Activated CD4-positive, alpha-beta T cell treated with anti-CD3 and anti-CD28 coated beads, Interleukin-2, amount 10 ng/mL, durations not matched to agents 7 days and 5 days (primary cell): ENCODE measurements at places on chromosomes 13 and 19. TPM values are rescaled to one million over a fixed set of nuclear protein-coding genes. Genes with fewer than 3 reads are reported as not detected.
A peak's percentile ranks its signal among the peaks of the same experiment; 100 is the strongest.

DNA sequence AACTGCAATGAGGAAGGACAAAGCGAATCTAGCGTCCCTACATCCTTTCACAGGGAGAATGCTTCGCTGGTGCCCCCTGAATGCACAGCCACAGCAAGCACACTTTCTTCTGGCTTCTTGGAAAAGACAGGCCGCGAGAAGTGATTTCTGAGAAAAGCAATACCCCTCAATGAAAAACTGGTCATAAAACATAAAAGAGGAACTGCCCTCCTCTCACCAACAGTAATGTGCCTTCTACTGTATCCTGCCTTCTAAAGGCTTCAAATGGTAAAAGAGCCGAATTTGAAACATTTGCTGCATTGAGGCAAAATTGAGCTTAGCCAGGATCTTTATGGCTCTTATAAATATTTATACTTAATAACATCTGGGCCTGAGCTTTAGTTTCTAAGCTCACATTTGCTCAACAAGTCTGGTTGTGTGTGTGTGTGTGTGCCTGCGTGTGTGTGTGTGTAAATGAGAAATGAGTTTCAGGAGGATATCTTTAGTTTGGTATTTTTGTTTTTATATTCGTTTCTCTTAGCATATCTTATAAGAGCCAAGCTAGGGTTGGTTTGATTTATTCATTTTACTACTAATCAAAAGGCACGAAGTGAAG is 246.1 kb upstream of the MAB21L1 start:
- H3K36me3 ChIP-seq = no peaks in the 10 kb centered on the region
- peaks cover 8% of the 10 kb centered on the region for H3K27me3 ChIP-seq
- no peak for DNase-seq
- H3K4me3 ChIP-seq = no peak overlapping the region

Gene RAB20
- total RNA-seq = 3.2 TPM

DNA sequence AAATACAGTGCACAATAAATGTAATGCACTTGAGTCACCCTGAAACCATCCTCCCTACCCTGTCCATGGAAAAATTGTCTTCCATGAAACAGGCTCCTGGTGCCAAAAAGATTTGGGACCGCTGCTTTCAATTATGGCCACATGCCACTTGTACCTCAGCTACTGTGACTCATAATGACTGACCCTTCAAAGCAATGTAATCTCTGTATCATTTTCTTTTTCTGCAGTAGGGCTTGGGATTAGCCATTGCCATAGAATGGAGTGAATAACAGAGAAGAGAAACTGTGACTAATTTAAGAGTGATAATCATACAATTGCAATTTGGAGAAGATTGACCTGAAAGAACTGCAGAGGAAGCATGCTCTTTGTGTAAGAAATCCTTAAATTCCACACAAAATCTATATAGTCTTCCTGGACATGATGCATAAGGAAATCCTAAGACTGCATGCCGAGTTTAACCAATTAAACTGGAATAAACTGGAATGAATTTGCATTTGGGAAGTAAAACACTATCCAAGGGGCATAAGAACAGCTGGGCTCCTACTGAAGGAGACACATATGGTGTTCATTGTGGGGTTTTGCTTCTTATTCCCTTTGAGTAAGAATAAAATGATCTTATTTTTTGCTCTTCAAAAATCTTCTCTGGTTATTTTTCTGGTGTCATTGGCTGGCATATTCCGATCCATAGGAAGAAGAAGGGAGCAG is 59.5 kb upstream of the SLC7A1 start:
- H3K36me3 ChIP-seq = no peaks in the 10 kb centered on the region
- DNase-seq = no peak
- H3K27ac ChIP-seq = no peak overlapping the region
- no peaks in the 10 kb centered on the region for H3K4me1 ChIP-seq

GRCh38 chr19:50357178-50358100 is 8.0 kb downstream of the NAPSA start:
- peak overlapping the region; percentile 83 for H3K4me3 ChIP-seq
- peak; percentile 91 for DNase-seq
- H3K27me3 ChIP-seq = no peaks in the 10 kb centered on the region

DNA sequence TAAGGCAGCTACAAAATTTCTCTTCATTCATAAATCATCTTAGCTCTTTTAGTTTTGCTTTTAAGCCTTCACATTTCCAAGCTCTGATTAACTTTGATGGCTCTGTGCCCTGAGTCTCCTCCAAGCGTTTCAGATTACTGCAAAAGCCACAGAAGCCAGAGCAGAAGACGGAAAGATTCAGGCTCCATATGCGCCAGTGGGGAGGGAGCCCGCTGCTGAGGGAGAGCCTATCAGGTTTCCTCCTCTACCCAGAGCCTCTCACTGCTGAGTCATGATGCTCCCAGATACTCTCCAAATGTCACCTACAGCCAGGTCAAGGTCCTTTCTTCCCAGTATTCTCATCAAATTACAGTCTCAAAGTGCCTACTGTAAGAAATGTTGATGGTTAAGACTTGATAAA is 193.6 kb downstream of the RAP2A start:
- no peaks in the 10 kb centered on the region for H3K36me3 ChIP-seq
- H3K27me3 ChIP-seq = peaks cover 7% of the 10 kb centered on the region
- no peak for DNase-seq

GRCh38 chr13:33127009-33127551 is 110.9 kb downstream of the KL start:
- H3K4me3 ChIP-seq = no peak overlapping the region
- no peak for DNase-seq
- H3K4me1 ChIP-seq = no peaks in the 10 kb centered on the region
- no peaks in the 10 kb centered on the region for H3K36me3 ChIP-seq
- H3K27ac ChIP-seq = no peak overlapping the region
- no peaks in the 10 kb centered on the region for H3K27me3 ChIP-seq

DNA sequence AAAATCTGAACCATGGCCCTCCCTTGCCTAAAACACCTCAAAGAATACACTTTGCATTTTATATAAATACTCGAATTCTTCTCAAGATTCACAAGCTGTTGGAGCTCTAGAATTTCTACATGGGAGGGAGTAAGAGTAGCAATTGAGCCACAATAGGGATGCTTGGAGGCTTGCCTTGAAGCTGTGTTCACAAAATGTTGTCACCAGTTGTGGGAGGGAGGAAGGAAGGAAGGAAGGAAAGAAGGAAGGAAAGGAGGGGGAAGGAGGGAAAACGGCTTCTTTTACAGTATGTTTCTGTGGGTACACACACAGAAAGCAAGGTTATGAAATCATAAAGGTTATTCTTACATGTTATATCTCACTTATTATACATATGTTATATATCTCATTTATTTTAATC is 128.6 kb upstream of the PEG3 start:
- H3K27ac ChIP-seq = no peak overlapping the region
- H3K4me3 ChIP-seq = no peak overlapping the region
- no peaks in the 10 kb centered on the region for H3K27me3 ChIP-seq
- DNase-seq = no peak
- no peaks in the 10 kb centered on the region for H3K36me3 ChIP-seq
- H3K4me1 ChIP-seq = no peaks in the 10 kb centered on the region

- H3K27me3 ChIP-seq = no peaks in the 10 kb centered on the region
- peak overlapping the region; percentile 88 for H3K27ac ChIP-seq
- H3K4me3 ChIP-seq = peak overlapping the region; percentile 78
- peaks cover 6% of the 10 kb centered on the region for H3K36me3 ChIP-seq
Observed at GRCh38 chr19:48588670-48589401, 17.7 kb upstream of the SPACA4 start.

Gene MATK
- total RNA-seq = 18.3 TPM

DNA sequence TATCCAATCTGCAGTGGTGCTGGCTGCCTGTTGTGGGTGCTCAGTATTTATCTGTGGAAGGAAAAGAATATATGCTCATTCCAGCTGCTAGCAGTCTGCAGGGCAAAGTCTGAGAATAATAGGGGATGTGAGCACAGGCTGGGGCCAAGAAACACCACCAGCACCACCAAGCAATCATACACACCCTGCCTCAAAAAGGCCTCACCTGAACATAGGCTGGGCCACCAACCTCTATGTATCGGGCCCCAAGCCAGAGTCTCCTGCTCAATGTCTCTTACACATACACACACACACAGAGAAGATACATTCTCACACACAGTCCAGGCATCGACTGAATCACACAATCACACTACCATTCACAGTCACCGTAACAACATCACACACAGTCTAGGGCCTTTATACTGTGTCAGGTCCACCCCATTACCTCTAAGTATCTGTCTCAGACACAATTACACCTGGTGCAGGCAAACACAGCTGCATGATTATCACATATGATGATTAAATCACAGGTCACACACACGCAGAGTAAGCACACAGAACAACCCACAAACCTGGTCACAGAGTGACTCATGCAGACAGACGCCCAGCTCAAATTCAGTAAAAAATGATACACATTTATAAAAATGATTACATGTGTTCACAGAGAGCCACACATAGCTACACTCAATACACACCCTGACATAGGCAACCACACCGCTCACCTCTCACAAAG is 1.3 kb upstream of the ZSCAN22 start:
- H3K4me1 ChIP-seq = no peaks in the 10 kb centered on the region
- H3K27ac ChIP-seq = no peak overlapping the region
- no peaks in the 10 kb centered on the region for H3K27me3 ChIP-seq
- DNase-seq = no peak
- H3K36me3 ChIP-seq = no peaks in the 10 kb centered on the region
- H3K4me3 ChIP-seq = no peak overlapping the region

DNA sequence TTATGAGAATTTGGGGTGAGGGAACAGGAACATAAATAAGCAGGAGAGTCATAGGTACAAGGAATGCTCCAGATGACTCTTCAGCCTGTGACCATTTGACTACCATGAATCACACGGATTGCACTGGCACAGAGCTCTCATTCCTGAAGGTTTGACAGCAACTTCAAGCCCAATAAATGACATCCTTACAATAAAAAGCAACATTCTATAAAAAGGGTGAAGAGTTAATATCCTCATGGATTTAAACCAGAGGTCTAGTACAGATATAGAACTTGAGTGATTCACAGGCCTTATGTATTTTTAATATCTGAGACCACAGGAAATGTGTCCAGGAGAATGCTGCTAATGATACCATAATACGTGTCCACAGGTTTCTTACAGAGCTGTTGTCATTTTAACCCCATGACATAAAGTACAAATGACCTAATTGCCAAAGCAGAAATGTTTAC is 158.1 kb downstream of the IRS2 start:
- H3K4me1 ChIP-seq = no peaks in the 10 kb centered on the region
- H3K4me3 ChIP-seq = no peak overlapping the region
- H3K27ac ChIP-seq = no peak overlapping the region
- DNase-seq = no peak

- DNase-seq = no peak
- no peak overlapping the region for H3K27ac ChIP-seq
- peaks cover under 1% of the 10 kb centered on the region for H3K27me3 ChIP-seq
- no peaks in the 10 kb centered on the region for H3K4me1 ChIP-seq
- no peaks in the 10 kb centered on the region for H3K36me3 ChIP-seq
Observed at GRCh38 chr13:42786715-42787114, 5.3 kb downstream of the FAM216B start.

DNA sequence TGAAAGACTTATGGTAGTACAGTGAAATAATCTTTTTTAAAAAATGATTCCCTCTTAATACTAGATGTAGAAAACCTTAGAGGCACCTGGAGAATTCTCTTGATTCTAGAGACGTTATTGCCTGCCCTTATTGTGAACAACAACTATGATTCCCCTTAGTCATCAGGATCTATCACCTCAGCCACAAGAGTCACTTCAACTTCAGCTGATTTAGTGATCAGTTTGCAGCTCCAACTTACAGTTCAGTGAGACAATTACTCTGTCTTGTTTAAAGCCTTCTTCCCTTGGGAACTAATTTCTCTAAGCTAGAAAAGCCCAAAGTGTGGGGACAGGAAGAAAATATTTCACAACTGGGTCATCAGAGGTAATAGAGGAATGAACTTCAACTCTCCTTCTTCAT is 254.3 kb upstream of the SLITRK1 start:
- no peak overlapping the region for H3K4me3 ChIP-seq
- DNase-seq = no peak
- no peaks in the 10 kb centered on the region for H3K27me3 ChIP-seq
- H3K27ac ChIP-seq = peak overlapping the region; percentile 89
- peaks cover 27% of the 10 kb centered on the region for H3K4me1 ChIP-seq
- no peaks in the 10 kb centered on the region for H3K36me3 ChIP-seq

DNA sequence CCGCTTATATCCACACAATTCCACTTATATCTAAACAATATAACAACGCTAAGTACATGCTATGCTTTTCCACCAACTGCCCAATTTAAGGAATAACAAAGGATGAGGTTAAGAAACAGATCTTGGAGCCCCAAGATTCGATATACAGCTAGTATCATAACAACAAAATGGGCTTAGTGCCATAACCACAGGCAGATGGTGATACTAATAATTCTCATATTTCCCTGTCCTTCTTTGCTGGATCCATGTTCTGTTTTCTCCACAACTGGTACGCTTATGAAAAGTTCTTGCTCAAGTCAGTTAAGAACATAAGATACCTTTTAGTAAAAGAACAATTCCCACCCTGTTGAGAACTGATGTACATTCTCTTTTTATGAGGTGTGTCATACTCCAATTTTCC is 33.9 kb downstream of the CAB39L start:
- H3K4me3 ChIP-seq = no peak overlapping the region
- H3K4me1 ChIP-seq = no peaks in the 10 kb centered on the region
- H3K27me3 ChIP-seq = no peaks in the 10 kb centered on the region
- peaks cover 3% of the 10 kb centered on the region for H3K36me3 ChIP-seq
- DNase-seq = no peak

Gene ABHD17A
- total RNA-seq = 180 TPM

Gene KLK14
- 0.67 TPM for total RNA-seq

- DNase-seq = no peak
- H3K4me3 ChIP-seq = no peak overlapping the region
- H3K4me1 ChIP-seq = peaks cover 12% of the 10 kb centered on the region
- H3K27ac ChIP-seq = no peak overlapping the region
Observed at GRCh38 chr13:109163037-109163379, 533.6 kb downstream of the MYO16 start.

GRCh38 chr13:43072394-43072793 is 49.0 kb downstream of the DNAJC15 start:
- no peak for DNase-seq
- peaks cover 18% of the 10 kb centered on the region for H3K36me3 ChIP-seq
- H3K27ac ChIP-seq = no peak overlapping the region

- no peaks in the 10 kb centered on the region for H3K36me3 ChIP-seq
- no peak overlapping the region for H3K27ac ChIP-seq
- no peak overlapping the region for H3K4me3 ChIP-seq
Observed at GRCh38 chr19:472005-472858, 11.4 kb upstream of the SHC2 start.

DNA sequence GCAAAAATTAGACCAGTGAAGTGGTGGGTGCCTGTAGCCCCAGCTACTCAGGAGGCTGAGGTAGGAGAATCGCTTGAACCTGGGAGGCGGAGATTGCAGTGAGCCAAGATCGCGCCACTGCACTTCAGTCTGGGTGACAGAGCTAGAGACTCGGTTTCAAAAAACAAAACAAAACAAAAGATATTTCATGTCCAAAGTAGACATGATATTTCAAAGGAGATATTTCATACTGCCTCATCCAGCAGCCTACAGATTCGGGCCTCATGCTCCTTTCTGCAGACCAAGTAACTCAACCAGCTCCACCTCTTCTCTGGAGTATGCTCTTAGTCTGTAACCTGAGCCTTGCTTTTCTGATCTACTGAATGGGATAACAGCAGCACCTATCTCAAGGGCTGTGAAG is 15.0 kb downstream of the ZC3H4 start:
- H3K27me3 ChIP-seq = no peaks in the 10 kb centered on the region
- DNase-seq = no peak
- H3K27ac ChIP-seq = peak overlapping the region; percentile 25
- H3K36me3 ChIP-seq = peaks cover 34% of the 10 kb centered on the region
